ENCODE measurements at places on chromosomes 2 and 18.

DNA sequence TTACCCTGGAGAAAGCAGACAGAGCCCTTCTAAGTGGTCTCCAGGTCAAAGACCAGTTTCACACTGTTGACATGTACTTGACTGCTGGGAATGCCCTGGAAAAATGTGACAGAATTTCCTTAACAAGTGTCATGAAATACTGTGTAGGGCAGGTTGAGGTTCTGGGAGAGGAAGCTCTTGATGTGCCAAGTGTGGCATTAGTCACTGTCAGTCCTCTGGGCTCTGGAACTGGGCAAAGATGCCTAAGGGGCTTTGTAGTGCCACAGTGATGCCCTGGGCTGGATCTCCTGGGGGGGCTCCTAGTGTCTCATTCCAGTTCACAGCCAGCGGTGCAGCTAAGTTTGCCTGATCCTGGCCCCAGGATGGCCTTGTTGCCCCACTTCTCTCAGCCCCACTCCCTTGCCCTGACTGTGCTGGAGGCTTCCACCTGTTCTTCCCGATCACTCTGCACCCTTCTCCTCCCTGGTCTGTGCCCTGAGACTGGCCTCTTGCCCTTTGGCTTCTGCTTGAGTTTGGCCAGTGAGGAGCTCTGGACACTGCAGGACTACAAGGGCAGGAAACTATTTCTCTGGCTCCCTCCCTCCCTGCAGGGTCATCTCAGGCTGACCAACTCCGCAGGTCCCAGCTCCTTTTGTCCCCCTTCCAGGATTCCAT, 27.0 kb upstream of the FAM124B start:
- no peak for DNase-seq

DNA sequence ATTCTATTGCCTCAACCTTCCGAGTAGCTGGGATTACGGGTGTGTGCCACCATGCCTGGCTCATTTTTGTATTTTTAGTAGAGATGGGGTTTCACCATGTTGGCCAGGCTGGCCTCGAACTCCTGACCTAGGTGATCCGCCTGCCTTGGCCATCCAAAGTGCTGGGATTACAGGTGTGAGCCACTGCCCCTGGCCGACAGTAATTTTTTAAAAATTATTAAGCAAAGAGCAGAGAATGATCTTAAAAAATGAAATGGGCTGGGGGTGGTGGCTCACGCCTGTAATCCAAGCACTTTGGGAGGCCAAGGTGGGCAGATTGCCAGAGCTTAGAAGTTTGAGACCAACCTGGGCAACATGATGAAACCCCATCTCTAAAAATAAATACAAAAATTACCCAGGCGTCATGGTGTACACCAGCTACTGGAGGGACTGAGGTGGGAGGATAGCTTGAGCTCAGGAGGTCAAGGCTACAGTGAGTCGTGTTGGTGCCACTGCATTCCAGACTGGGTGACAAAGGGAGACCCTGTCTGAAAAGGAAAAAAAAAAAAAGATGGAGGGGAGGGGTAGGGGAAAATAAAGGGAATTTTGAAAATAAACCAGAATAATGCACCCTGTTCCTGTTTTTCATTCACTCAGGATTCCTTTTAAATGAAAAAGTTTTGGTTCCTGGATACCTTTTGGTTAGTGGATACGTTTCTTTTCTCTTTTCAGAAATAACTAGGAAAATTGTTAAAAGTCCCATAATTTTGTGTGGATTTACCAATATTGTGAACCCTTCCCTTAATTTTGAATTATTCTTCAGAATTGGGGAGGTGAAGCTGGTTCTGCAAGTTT, 33.9 kb downstream of the MAP4K4 start:
- DNase-seq, result no peak

- no peak for DNase-seq
Observed at GRCh38 chr2:27010139-27010538, 22.6 kb upstream of the TMEM214 start.

DNA sequence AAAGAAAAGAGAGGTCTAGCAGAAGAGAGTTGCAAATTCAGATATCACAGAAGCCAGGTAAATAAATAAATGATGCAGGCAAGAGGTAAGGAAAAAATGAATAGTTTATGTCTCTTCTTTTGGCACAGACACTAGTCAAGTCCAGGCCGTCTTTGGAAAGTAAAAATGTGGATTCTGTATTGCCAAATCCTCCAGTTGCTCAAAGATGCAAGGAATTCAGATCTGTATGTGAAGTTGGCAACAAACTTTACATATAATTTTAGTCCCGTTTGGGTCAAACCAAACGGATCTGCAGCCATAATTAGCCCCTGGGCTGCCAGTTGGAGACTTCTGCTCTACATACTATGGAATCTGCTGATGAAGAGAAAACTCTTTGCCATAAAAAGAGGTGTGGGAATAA, 200.5 kb upstream of the RND3 start:
- DNase-seq, result no peak

DNA sequence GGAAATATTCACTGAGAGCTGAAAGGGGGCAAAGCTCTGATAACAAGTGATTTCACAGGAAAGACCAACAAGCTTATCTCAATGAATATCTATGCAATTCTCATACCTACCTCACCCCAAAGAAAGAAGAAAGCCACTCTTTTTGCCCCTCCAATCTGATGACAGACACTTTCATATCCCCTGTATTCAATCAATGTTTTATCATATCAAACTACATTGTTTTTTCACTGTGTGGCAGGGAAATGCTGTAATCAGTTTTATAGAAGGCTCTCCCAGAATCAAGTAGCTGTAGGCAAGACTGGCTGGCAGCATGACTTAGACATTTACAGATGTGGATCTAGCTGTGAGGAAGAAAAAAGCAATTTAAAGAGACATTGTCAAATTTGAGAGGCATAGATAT, 81.3 kb upstream of the PIK3C3 start:
- DNase-seq, result no peak

- no peak for DNase-seq
Observed at GRCh38 chr2:158805936-158806335, 10.8 kb downstream of the DAPL1 start.

GRCh38 chr2:240210198-240210965, 69.9 kb upstream of the OTOS start:
- DNase-seq, result no peak

DNA sequence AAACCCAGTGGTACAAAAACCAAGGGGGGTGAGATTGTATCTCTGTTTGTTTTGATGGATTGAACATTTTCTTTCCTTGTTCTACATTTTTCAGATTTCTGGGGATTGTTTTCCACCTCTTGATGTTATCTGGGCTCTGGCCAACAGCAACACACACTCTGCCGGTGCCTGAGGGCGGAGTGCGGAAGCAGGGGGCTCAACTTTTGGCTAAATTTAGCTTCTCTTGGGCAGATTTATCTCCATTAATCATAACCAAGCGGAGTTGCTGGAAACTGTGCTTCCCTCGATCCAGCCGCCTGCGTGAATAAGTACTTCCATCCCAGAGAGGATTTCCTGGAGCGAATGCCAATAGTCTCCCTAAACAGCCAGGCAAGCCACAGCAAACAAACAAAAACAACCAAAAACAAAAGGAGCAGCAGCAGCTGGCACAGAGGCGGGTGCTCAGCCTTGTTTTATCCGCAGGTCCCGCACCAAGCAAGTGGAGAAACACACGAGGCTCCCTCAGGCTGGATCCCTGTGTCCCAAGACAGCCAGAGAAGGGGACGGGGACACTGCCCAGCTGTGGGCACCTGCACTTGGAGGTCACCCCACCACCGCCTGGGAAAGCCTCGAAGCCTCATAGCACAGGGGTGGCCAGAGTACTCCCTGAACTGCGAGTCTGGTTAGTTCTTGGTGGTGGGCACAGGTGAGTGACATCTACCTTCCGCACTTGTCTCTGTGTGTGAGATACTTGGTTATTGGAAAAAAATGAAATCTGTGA, 143.4 kb downstream of the NDUFA10 start:
- no peak for DNase-seq

- DNase-seq, result no peak
Observed at GRCh38 chr2:24077535-24077877, 1.4 kb upstream of the SF3B6 start.
